Activated effector memory CD4-positive, alpha-beta T cell treated with Interleukin-2 at 50 U/mL for 16 hours (primary cell): ENCODE measurements at places on chromosomes 5 and 9.

- no peak for DNase-seq
These were observed 125.1 kb downstream of the HACD4 start for GRCh38 chr9:20906326-20906725.

- DNase-seq, result no peak
These were observed 123.7 kb downstream of the VCAN start for GRCh38 chr5:83595217-83595616.

GRCh38 chr9:95029720-95030119, 287.8 kb downstream of the FANCC start:
- no peak for DNase-seq

DNA sequence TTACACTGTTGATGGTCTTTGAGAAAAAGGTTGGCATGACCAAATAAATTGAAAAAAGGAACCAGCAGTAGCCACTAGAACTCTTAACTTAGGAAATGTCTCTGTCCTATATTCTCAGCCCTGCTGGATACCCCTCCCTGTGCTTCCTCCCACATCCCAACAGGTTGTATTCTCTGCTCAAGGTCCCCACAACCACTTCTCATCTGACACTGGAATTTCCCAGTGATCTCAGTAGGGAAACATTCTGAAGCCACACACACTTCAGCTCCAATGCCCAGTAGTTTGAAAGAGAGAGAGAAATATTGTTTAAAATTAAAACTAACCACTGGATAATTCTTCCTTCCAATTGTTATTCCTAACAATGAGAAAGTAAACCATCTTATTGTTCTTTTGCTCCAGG, 30.0 kb upstream of the NREP start:
- no peak for DNase-seq

DNA sequence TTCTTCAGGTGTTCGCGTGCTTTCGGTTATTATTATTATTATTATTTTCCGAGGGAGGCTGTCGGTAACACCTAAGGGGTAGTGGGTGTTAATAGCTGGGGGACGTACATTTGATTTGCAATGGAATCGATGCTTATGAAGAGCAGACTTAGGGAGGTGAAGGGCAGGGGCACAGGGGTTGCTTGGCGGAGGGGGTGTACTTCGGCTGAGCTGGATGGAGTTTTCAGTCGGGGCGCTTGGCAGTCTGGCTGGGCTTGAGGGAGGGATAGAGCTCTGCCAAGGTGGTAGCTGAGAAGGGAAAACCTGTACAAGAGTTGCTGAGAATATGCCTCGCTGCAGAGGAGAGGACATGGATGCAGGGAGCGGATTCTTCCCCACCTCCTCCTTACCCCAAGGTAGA, 617 bp upstream of the PTPRD start:
- DNase-seq, result no peak

GRCh38 chr5:30605693-30606268, 587.7 kb upstream of the CDH6 start:
- no peak for DNase-seq

DNA sequence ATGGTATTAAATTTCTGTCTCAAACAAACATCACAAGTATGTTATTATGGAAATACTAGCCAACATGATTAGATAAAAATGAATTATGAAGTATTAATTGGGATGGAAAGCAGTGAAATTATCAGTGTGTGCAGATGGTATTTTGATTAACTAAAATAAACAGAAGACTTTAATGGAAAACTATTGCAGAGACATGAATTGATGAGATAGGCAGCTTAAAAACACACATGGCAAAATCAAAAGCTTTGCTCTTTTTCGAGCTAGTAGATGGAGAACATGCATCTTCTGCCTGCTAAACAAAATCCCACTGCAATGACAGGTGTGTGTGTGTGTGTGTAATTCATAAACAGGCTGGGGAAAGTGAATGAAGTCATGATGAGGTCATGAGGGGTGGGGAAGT, 426.2 kb downstream of the MTRR start:
- DNase-seq, result no peak

DNA sequence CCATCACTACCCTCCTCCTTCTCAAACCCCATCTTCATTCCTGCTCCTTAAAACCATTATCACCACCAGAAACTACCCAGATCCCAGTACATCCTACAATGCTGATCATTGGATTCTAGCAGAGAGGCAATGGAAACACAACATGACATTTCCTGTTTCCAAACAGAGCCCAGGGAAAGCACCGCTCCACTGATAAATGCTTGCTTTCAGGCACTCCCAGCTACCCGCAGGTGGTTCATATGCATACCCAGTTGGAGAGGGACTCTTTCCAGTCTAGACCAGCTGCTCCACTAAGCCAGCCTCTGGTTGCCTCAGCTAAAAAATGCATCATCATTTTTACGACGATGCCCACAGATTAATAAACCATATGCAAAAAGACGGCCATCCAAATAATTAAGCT, 39.2 kb upstream of the ACO1 start:
- no peak for DNase-seq

- no peak for DNase-seq
These were observed 86.9 kb downstream of the RAPGEF6 start for GRCh38 chr5:131548176-131548575.

DNA sequence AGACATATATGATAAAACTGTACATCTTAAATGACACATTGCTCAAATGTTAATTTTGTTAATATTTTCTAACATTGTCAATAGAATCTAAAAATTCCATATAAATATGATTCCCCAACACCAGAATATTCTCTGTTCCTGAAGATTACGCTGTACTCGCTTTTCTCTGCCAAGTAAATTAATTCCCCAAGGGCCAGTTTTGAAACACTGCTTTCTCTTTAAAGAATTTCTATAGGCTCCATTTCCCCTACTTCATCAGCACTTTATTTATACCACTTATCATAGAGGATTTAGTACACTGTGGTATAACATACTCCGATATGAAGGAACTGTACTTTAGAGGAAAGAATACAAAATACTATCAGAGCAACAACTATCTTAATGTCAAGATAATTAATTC, 101.4 kb upstream of the ACOT12 start:
- DNase-seq, result no peak

GRCh38 chr9:121682201-121682600, 30.8 kb downstream of the DAB2IP start:
- no peak for DNase-seq

- DNase-seq, result no peak
These were observed 1126.4 kb upstream of the SEMA6A start for GRCh38 chr5:117701062-117701461.

DNA sequence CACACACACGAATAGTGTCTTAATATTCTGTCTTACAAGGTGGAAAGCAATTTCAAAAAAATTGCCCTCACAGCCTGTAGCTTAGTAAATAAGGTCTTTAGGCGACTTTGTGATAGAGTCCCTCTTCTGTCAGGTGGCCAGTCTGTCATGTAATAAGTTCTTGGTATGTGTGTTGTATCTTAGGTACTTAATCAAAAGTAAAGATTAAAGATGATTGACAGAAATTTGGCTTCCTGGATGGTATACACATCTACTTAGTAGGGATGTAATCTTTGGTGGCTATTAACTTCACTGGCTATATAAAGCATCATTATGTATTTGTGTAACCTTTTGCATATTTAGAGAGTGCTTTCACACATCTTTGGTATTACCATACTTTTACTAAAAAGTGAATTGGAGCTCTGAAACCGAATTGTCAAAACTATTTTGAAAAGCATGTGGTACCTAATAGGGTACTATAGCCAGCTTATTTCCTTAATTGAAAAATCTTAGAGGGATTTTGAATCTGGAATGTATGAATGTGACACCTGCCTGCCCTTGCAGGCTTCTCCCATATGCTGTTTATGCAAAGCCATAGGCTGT, 3.4 kb downstream of the G3BP1 start:
- no peak for DNase-seq

GRCh38 chr5:10387690-10388089, 34.2 kb downstream of the MARCHF6 start:
- no peak for DNase-seq

GRCh38 chr5:92887254-92887653, 693.8 kb downstream of the NR2F1-AS1 start:
- DNase-seq, result no peak

GRCh38 chr5:78509884-78510769, 138.4 kb downstream of the LHFPL2 start:
- DNase-seq, result peak; percentile 9

- no peak for DNase-seq
These were observed 1.1 kb upstream of the PITX1 start for GRCh38 chr5:135034963-135035677.

- peak; percentile 84 for DNase-seq
These were observed 6.1 kb downstream of the NOTCH1 start for GRCh38 chr9:136539427-136540421.

DNA sequence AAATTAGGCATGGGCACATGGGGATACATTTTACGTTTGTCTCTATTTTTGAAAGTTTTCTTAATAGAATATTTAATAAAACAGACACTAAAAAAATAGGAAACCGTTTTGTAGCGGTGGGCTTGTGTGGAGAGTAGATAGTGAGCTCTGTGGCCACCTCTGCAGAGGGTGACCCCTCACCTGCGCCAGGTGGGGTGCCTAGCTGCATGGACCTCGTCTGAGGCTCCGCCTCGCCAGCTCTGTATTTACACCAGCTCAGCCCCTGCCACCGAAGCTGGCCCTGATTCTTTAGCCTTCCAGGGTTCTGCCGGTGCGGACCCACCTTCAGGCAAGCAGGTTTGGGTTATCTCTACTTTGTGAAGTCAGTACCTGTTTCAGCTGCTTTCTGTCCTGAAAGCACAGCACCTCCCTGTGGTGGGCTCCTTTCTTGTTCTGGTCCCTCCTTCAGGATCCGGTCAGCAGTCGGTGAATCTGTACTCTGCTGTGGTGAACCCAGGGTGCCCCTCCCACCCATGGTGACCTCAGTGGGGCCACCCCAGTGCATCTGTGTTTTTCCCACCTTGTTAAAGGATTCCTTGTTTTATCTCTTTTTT, 105.2 kb upstream of the CACNA1B start:
- DNase-seq, result no peak

DNA sequence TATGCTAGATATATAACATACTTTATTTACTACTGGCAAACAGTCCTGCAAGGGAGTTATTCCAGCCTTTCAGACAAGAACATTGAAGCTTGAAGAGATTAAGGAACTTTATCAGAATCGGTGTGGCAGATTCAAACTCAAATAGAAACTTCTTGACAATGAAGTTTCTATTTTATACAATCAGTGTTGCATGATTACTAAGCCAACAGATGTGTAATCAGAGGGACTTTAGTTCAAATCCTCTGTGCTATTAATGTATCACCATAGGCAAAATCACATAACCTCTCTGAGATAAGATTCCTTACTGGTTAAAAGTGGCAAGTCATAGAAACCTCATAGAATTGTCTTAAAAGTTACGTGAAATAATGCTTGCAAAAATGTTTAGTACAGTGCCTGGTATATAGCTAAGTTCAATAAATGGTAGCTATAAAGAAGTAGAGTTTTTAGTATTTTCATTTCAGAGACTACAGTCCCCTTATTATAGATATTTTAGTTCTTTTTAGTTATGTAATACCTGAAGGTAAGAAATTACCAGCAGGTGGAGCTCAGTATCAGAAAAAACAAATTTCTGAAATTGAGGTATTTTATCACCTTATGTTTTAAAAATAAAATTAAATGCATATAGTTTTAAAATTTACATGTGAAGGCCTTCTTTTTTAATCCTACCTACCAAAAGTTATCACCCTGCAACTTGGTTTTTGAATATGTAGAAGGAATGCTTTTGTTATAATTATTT, 172.1 kb downstream of the FER start:
- no peak for DNase-seq

- DNase-seq, result no peak
These were observed 273.4 kb downstream of the DENND1A start for GRCh38 chr9:123656565-123656964.

DNA sequence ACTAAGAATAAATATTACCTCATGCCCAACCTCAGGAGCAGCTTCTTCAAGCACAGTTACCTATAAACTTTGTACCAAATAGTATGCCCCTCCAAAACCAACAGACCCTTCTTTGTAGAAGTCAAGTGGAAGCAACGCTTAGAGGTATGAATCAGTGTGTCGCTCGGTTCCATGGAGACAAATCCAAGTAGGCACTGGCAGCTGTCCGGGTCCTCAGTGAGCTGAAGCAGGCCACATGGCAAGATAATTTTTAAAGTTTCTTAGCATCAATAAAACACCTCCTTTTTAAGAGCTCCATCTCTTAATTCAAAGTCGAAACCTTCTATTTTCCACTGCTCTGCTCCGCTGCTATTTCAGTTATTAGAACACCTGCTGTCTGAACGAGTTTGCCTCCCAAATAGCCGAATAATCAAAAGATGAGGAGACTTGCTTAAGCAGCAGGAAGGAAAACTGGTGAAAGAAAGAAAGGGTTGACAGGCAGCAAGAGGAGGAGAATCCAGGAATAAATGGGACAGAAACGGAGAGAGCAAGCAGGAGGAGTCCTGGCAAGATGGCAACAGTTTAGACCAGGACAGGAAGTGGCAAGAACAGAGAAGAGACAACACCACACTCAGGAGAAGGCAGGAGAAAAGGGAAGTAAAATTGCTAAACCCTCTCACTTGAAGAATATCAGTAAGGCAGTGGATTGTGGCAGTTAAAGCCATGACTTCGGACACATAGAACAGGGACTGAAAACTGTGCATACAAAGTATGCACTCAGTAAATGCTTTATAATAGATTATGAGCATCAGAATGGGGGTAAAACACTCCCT, 65.0 kb downstream of the PPP2R2B start:
- DNase-seq, result no peak

DNA sequence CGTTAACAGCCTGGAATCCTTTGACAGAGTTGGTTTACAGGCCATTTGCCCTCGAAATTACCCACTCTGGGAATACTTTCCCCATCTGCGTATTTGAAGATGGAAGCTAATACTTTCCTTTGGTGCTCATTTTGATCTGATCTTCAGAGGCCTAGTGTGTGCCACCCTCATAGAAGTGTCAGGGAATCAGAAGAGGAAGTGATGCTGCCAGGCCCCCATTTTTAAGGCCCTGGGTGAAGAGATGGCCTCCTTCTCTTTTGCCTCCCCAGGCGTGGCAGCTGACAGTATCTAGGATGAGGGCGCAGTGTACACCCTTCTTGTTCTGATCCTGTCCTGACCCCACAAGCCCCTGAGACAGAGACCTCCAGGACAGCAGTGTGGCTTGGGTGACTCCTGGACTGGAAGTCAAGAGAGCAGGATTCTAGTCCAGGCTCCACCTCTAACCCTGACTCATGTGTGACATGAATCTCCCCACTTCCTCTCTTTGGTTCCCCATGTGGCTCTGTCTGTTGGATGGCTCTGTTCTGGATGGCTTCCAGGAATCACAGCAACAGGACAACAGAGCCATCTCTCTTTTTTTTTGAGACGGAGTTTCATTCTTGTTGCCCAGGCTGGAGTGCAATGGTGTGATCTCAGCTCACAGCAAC, 27.8 kb downstream of the CSF1R start:
- no peak for DNase-seq

DNA sequence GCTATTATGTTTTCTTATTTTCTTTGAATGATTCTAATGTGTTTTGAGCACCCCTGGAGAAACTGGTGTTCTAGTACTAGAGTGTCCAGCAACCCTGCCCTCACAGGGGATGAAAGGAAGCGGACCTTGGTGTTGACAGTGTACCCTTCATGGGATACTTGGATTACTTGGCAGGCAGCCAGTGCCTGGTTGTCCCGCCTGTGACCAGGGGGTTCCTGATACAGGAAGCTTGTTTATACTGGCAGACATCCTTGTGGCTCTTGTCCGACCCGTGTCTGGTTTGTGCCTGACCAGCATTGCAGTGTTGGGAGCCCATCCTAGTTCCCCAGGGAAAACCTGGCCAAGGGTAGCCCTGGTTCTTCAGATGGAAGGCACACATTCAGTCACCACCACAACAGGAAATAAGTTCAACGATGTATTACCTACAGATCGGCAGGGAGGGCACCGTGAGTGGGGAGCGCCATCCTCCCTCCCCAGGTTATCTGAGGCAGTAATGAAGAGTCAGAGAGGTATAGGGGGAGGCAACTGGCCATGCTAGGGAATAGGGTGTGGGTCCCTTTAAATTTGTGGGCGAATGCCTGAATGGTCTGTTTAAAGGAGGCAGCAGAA, 47.3 kb downstream of the CACNA1B start:
- no peak for DNase-seq
